ENCODE measurements at places on chromosomes 13 and 19.

DNA sequence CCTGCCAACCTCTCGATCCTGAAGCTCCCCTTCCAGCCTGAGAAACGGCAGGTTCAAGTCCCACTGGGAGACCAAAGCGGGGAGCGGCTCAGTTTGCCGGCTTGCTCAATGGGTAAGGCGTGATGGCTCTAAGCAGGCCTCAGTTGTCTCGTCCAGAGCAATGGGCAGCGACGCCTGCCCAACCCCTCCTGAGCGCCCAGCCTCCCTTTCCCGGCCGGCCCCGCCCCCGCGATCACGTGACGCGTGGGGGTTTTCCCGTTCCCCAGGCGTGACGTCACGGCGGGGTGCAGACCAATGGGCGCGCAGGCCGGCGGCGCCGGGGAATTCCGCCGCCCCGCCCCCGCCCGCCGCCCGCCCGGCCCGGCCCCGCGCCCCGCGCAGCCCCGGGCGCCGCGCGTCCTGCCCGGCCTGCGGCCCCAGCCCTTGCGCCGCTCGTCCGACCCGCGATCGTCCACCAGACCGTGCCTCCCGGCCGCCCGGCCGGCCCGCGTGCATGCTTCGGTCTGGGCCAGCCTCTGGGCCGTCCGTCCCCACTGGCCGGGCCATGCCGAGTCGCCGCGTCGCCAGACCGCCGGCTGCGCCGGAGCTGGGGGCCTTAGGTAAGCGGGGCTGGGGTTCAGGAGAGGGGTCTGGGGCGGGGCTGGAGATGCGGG is at the start of gene RELB:
Gene RELB, plus strand, starts transcription at position 378 of the 653 bp plus-strand sequence. Its CDS starts 116 bp downstream, at position 494.
- peak; percentile 99 for DNase-seq

DNA sequence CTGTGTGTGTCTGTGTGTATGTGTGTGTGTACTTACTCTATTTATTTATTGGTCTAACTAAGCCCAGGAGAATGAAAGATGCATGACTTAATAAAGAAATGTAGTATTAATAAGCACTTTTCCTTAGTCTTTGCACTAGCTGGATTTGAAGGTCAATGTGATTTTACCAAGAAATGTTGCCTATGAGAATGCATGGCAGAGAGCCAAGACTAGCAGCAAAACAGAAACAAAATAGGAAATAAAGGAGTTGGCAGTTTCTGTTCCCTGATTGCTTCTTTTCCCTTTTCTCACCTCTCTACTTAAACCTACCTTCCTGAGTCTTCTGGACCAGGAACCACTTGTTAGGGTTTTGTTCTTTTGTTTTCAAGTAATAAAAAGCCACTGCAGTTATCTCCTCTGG is 286.1 kb downstream of the KCTD12 start:
- DNase-seq = no peak

DNA sequence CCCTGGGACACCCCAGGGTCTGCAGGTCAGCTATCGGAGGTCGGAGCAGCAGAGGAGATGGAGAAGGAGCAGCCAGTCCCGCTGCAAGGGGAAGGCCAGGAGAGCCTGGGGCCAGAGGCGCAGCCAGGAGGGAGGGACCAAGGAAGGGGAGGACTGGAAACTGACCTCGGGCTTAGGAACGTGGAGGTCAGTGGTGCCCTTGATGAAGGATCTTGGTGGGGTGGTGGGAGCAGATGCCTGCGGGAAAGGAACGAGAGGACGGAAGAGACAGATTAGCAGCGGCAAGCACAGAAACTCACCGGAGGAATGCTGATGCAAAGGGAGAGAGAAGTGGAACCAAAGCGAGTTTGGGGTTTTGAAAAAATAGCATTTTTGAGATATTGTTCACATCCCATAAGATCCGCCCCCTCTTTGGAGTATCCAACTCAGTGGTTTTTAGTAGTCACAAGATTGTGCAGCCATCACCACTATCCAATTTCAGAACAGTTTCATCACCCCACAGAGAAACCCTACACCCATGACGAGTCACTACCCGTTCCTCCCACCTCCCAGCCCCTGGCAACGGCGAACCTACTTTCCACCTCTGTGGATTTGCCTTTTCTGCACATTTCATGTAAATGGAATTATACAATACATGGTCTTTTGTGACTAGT is 22.1 kb downstream of the PLEKHF1 start:
- DNase-seq = peak; percentile 78

- no peak for DNase-seq
Observed at GRCh38 chr19:10763828-10764339, 46.0 kb downstream of the DNM2 start.

DNA sequence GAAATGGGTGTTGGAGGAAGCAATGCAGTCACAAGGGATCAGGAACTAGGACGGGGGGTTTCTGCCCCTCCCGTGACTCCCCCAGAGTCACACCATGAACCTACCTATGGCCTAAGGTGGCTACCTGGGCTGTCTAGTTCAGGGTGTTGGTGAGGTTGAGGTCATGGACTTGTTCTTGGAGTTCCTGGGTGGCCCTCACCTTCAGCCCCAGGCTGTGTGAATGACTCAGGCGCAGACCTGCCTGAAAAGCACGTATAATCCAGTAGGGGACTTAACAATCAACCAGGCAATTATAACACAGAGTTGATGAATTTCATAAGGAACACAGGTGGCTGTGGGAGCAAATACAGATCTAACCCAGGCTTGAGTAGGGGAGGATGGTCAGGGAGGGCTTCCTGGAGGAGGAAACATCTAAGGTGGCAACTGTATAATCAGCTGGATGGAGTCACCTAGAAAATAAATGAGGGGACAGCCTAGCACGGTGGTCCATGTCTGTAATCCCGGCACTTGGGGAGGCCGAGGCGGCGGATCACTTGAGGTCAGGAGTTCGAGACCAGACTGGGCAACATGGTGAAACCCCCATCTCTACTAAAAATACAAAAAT is 25.6 kb upstream of the ADGRE1 start:
- peak; percentile 26 for DNase-seq

GRCh38 chr13:40640845-40641458 is 25.5 kb downstream of the FOXO1 start:
- DNase-seq = peak; percentile 42

GRCh38 chr13:49214917-49215376 is 5.2 kb upstream of the MLNR start:
- peak; percentile 41 for DNase-seq

DNA sequence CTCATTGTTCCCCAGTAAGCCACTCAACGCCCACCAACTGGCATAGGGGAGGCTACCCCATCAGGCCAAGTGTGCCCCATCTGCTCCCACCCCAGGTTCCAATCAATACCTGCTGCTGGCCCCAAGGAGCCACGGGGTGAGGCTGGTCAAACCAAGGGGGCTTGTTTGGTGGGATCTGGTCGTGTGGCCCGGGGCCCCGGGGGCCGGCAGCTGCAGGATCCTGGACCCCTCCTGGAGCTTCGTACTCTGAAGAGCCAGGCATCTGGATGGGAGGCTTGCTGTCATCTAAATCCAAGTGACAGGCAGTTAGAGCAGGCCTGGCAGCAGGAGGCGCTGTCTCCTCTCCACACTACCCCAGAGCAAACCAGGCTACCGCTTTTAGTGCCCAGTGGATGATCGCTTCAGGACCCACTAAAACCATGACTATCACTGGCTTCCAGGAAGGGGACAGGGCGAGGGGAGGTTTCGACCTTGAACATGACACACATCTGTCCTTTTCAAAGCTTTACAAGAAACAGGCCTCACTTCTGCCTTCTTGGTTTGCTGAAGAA is 14.2 kb downstream of the CHERP start:
- DNase-seq = peak; percentile 66

- DNase-seq = peak; percentile 79
Observed at GRCh38 chr13:113209759-113210421, 477 bp downstream of the CUL4A start.

DNA sequence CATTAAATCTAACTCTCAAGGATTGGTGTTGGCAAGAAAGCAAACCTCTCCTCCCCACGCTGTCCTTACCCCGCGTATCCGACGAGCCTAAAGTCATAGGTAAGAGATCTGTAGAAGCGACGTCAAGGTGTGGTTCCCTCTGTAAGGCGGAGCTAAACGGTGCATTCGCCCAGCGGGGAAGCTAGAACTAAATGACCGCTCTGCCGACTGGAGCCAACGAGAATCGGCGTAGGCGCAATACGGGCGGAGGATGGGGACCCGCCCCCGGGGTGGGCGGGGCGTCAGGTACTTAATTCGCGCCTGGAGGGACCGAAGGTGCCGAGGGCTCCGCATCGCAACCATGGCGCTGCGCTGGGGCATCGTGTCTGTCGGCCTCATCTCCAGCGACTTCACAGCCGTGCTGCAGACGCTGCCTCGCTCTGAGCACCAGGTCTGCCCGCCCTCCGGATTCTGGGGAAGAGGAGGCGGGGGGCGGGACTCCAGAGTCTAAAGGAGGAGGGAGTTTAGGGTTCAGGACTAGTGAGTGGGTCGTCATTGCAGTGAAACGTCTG is at the start of gene DHDH:
Gene DHDH, plus strand, starts transcription at position 318 of the 551 bp plus-strand sequence. Its CDS starts 23 bp downstream, at position 341.
- peak; percentile 85 for DNase-seq

GRCh38 chr13:72565893-72566292 is 161.5 kb downstream of the MZT1 start:
- DNase-seq = no peak

- no peak for DNase-seq
Observed at GRCh38 chr19:46068345-46069258, 27.8 kb upstream of the IGFL4 start.

- DNase-seq = no peak
Observed at GRCh38 chr13:46484561-46484960, 68.4 kb upstream of the LRCH1 start.

DNA sequence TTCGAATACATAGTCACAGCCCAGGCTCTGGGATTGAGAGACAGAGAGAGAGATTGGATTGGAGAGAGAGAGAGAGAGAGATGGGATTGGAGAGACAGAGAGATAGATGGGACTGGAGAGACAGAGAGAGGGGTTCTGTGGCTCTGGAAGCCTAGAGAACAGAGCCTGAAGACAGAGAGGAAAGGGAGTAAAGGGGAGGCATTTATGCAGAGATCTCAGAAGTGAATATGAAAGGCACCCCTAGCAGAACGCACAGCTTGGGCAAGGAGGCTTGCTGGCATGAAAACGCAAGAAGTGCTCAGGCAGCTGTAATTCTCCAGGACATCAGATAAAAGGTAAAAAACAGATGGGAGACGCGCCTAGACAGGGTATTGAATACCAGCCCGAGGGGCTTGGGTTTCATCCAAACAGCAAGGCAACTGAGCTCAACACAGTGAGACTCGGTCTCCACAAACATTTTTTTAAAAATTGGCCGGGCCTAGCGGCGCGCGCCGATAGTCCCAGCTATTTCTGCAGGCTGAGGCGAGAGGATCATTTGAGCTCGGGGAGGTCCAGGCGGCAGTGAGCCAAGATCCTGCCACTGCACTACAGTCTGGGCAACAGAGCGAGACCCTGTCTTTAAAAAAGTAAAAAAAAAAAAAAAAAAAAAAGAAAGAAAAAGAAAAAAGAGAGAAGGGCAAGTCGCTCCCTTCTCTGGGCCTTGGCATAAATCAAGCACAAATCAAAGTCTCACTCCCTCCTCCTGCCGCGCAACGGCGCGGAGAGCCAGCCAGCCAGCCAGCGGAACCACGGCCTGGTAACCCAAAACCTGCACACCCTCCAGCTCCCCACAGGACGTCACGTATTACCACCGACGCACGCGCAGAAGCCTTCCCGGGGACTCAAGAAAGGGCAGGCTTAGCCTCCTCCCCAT is 774 bp upstream of the PPP2R1A start:
- DNase-seq = peak; percentile 96

DNA sequence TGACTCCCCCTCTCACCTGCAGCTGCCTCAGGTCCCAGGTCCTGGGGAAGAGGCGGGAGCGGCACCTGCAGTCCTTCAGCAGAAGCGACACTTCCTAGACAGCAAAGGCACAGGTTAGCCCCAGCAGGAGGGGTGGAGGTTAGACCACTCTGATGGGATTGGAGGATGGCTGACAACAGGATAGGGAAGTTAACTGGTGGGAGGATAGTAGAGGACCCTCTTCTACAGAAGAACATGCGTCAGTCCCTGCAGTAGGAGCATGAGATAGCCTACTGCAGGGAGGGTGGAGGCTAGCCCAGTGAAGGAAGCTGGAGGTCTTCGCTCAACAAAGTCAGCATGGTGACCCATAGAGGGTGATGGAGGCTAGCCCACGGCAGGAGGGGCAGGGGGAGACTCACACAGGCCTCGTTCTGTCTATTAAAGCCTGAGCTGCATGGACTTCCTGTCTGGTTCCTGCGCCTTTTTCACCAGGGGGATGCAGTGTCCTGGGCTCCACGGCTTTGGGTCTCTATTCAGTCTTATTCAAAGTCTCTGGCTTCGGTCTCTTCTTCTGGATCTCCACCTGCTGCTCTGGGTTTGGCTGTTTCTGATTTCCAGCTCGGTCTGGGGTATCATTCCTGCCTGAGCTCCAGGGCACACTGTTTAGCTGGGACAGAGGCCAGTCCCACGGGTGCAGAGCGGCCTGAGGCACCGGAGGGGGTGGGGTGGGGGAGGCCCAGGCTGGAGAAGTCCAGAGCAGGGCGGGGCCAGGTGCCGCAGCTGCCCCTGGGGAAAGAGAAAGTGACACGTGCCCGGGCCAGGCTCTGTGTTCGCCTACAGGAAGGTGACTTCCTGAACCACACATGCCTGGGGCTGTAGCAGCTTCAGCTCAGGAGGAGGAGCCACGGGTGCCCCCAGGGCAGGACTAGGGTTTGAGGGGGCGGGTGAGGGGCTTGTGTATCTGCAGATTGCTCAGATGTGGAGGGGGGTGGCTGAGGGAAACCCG is 7.3 kb downstream of the IFNL3 start:
- DNase-seq = peak; percentile 60

- DNase-seq = no peak
Observed at GRCh38 chr19:5536337-5536894, 31.3 kb downstream of the TINCR start.

- peak; percentile 60 for DNase-seq
Observed at GRCh38 chr19:1089891-1090290, 5.3 kb downstream of the POLR2E start.

- peak; percentile 88 for DNase-seq
Observed at GRCh38 chr19:18340190-18340989, at the start of gene PGPEP1. TSS of gene PGPEP1 (plus strand) at chr19:18340598. CDS start at chr19:18340682, 84 bp downstream.

GRCh38 chr13:109145631-109146030 is 516.2 kb downstream of the MYO16 start:
- DNase-seq = no peak

DNA sequence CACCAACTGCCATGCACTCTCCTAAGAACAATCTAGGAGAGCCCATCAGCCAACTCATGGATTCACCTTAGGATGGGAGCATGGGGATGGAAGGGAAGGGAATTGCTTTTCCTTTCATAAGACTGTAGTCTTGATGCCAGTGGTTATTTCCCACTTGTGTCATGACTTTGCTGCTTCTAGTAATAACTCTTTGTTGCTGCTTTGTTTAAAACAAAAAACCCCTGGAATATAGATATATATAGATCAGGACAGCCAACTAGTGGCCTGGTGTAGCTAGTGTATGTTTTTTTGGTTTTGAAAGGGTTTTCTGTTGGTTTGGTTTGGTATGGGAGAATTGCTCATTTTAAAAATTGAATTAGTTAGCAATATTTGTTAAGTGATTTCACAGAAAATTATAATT is 39.3 kb upstream of the KCTD4 start:
- no peak for DNase-seq

DNA sequence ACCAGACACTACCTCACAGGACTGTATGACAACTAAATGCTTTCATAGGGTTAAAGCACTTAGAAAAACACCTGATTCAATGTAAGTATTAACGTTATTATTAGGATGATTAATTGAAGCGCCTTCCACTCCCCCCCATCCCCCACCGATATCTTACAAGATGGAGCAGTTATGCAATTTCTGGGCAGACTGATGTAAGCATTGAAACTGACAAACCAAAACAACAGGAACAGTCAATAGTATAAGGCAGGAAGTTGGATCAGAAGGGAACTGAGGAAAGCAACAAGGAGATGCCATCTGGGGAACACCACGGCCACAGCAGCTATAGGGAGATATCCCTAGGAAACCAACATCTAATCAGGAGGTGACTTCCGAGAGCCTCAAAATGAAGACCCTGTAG is 3.8 kb downstream of the LCP1 start:
- no peak for DNase-seq
